ENCODE measurements at places on chromosomes 2 and 18.

- no peak for DNase-seq
These were observed 26.5 kb upstream of the RFX8 start for GRCh38 chr2:101501443-101501842.

- DNase-seq = no peak
These were observed 18.4 kb downstream of the GRP start for GRCh38 chr18:59238385-59238784.

DNA sequence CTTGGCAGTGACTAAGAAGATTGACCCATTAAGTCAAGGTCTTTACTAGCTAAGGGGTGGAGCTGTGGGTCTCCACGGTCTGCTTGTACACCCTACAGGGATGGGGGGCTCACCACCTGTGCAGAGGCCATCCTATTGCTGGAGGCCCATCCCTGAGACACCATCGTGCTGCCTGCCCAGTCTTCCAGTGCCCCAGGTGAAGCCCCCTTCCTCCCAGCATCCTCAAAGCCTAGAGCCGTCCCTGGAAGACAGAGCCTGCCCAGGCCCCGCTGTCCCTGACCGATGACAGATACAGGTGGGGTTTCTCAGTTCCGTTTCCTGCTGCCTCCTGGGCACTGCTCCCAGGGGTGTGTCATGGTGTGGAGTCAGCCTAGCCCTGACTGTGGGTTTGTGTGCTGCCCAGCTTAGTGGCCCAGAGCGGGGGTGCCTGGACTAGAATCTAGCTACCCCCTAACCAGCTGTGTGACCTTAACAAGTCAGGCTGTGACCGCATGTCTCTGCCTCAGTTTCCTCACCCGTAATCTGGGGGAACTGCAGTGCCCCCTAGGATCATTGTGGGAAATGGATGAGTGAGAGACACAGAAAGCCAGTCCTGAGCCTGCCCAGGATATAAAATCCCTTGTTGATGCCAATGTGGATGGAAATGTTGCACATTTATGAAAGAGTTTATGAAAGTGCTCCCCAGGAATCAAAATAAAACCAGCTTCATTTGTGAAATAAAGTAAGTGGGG is 2.0 kb downstream of the OTOS start:
- DNase-seq = no peak

DNA sequence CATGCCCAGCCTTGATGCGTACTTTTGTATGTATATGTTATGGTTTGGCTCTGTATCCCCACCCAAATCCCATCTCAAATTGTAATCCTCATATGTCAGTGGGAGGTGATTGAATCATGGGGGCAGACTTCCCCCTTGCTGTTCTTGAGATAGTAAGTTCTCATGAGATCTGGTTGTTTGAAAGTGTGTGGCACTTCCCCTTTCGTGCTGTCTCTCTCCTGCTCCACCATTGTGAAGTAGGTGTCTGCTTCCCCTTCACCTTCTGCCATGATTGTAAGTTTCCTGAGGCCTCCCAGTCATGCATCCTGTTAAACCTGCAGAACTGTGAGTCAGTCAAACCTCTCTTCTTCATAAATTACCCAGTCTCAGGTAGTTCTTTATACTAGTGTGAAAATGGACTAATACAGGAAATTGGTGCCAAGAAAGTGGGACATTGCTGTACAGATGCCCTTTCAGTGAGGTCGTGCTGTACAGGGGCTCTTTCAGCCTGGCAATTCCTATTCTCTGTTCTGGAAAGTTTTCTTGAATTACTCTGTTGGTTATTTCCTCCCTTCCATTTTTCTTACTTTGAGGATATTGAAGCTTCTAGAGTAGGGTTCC is 38.2 kb downstream of the KCMF1 start:
- no peak for DNase-seq

- no peak for DNase-seq
These were observed 149.2 kb downstream of the CDH2 start for GRCh38 chr18:28027755-28028154.

DNA sequence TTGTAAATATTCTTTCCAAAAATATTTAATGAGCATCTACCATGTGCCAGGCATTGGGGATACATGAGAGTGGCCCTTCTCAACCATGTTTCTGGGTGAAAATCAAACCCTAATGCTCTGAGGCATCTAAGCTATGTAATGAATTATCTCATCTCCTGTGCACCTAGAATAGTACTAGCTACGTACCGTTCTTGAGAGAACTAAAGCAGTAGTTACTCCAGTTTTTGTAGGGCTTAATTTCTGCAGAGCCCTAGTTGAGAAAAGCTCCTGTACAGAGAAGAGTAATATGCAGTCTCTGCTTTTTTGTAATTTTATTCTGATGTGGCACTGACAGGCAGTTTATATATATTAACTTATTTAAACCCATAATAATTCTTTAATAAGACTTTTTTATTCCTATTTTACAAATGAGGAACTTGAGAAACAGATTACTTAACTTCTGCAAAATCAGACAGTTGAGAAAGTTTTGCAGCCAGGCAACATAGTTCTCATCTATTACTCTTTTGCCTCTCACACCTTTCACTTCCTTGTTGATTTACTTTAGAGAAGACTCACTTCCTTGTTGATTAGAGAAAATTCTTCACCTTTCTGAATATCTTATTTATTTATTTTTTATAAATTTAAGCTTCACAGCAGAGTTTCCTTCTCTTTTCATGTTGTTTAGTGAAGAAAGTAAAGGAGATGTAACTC is 3.1 kb downstream of the SPOPL start:
- DNase-seq = no peak
